ENCODE measurements at places on chromosomes 4 and X.
A peak's percentile ranks its signal among the peaks of the same experiment; 100 is the strongest.

DNA sequence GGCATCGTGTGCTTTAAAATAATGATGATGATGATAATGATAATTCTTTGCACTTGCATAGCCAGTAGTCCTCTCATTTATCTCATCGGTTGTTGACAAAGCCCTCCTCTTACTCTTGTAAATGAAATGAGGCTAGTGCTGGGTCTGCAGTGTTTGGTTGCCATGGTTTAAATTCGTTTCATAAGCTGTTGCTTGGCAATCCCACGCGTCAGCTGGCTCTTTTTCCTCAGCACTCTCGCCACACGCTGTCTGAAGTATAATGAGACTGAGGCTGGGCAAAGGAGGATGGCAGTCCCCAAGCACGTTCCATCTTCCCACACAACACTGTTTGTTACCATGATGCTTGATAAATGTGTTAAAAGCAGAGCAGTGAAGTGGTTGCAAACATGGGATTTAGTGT, 15.5 kb downstream of the PAGE4 start:
- DNase-seq, result no peak

DNA sequence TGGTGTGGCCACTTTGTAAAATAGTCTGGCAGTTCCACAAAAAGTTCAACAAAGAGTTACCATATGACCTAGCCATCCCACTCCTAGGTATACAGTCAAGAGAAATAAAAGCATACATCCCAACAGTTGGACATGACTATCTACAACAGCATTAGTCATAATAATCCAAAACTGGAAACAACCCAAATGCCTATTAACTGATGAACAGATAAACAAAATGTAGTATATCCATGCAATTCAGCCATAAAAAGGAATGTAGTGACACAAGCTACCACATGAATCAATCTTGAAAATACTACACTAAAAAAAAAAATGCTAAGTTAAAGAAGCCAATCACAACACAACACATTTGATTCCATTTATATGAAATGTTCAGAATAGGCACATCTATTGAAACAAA, 16.1 kb downstream of the MED14 start:
- DNase-seq, result peak; percentile 72

DNA sequence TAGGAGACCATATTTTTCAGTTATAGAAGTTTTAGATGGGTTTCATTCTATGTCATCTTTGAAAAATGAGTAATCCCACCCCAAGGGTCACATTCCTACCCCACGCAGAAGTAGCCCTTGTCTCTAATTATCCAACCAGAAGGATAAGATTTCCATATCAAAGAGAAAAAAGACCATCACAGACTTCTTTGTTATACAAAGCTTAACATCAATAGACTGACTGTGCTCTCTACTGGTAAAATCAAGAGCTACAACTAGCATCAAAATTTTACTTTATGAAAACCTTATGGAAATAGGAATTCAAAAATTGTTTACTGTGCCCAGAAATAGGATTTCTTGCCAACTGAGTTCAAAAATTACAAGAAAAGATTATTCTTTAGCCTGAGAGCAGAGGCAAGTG, 24.9 kb downstream of the TNMD start:
- DNase-seq, result no peak

DNA sequence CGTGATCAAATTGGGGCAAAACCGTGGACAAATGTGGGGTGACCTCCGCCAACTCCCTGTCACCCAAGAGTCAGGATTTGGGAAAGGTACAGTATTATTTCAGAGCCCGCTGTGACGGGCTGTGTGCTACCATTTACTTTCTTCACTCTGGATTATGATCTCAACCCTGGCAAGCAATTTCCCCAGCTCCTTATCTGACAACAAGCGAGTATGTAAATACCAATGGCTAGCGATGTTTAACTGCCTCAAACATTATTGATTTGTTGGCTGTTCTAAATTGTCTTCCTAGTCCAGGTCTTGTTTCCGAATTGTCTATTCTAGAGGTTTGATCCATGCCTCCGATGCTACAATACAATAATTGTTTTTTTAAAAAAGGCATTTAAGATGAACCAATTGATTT, 17.7 kb upstream of the PITX2 start:
- DNase-seq, result no peak

DNA sequence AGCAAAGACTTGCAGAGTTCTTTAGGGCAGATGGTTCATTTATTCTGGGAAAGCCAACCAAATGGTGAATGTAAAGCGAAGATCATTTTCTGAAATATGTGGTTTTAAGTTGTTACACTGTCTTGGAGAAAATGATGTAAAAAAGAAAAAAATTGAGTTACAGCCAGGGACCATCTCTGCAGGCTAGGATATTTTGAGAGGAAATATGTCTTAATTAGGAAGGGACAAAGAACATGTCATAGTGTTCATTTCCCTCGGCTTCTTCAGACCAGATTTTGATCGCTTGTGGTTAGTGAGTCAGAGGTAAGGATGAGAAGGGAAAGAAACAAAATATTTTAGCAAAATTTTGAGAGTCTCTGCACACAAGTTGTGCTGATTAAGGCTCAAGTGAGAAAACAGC, 59.0 kb upstream of the C1QTNF7 start:
- no peak for DNase-seq

GRCh38 chr4:176981551-176981950, 188.8 kb upstream of the VEGFC start:
- no peak for DNase-seq

DNA sequence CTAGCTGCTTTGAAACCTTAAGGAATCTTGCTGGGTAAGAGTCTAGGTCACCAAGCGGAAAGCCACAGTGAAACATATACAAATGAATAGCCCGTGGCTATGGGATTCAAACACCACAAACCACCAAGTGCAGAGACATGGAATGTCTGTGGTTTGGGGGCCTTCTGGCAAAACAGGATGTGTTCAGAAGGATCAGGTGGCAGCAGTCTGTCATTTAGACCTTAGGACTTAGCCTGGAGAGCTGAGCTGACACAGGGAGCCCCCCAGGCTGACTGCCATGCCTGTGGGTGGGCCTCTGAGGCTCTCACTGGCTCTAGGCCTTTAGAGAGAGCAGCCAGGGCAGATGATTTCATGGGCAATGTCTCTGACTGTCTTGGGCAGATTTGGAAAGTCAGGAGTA, 225.6 kb downstream of the FBXW7 start:
- DNase-seq, result no peak

DNA sequence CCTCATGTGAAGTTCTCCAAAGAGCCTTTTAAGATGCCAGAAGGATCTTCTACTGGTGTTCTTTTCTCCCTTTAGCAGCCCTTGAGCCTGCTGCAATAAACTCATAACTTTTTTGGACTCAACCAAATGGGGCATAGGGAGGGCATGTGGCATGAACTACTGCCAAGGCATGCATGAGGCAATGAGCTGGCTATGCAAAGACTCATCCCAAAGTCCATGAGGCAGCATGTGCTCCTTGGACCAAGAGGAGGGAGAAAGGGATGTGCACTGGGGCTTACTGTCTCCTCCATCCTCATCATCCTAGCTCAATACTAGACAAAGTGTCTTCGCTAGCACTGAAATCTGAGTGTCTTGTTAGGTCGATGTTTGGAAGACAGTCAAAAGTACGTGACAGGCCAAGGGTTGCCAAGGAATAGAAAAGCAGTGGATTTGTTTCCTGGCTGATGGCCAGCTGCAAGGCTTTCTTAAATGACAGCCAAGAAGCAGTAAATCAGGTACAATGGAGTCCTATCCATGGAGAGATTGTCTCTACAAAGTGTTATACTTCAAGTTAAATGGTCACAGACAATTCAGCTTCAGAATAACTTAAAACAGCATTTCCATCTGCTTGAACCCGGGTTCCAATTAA, 44.5 kb upstream of the ATXN3L start:
- no peak for DNase-seq

DNA sequence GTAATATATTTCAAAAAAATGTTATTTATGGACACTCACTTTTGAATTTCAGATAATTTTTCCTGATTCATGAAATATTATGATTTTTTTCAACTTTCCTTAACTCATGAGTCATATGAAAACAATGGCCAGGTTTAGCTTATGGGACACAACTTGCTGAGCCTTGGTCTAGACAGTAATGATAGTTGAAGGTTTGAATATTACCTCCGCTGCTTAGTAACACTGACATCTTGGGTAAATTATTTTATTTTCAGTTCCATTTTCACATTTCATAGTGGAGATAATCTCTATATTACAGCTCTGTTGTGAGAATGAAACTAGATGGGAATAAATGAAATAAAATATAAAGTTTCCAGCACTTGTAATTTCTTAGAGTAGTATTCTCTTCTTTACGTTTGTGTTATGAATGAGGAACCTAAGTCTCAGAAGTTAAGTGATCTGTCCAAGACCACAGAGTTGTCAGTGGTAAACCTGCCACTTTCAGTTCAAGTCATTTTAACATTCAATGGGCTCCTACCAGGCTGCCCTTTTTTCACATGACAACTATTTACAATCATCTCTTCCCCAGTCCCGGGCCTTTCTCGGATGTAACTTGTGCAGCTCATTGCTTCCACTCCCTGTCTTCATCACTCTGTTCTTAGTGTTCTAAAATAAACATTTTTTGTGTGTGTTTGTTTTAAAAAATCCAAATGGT, 46.8 kb upstream of the GC start:
- DNase-seq, result no peak

DNA sequence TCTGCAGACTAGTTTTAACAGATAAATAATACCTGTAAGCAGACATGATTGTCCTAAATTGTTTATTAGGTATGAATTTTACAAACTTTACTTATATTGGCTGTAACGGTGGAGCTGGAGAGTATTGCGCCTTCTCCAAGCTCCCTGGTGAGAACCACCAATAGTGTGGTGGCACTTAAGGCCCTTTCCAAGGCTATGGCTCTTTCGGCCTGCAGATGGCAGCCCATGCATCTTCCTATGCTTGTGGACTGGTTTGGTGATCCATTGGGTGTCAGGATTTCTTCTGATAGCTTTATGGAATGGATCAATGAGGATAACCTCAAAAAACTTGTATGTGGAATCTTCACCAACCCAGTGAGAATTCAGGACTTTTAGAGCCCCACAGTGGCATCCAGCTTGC, 7.8 kb downstream of the LARP1B start:
- no peak for DNase-seq

Measured in retinal pigment epithelial cell (primary cell).